Effector CD4-positive, alpha-beta T cell (primary cell): ENCODE measurements at places on chromosomes 16 and 17.

- DNase-seq = no peak
Measured at GRCh38 chr17:49523706-49524472, 28.8 kb downstream of the NGFR start.

GRCh38 chr16:89404561-89404960, 85.8 kb downstream of the ANKRD11 start:
- no peak for DNase-seq

DNA sequence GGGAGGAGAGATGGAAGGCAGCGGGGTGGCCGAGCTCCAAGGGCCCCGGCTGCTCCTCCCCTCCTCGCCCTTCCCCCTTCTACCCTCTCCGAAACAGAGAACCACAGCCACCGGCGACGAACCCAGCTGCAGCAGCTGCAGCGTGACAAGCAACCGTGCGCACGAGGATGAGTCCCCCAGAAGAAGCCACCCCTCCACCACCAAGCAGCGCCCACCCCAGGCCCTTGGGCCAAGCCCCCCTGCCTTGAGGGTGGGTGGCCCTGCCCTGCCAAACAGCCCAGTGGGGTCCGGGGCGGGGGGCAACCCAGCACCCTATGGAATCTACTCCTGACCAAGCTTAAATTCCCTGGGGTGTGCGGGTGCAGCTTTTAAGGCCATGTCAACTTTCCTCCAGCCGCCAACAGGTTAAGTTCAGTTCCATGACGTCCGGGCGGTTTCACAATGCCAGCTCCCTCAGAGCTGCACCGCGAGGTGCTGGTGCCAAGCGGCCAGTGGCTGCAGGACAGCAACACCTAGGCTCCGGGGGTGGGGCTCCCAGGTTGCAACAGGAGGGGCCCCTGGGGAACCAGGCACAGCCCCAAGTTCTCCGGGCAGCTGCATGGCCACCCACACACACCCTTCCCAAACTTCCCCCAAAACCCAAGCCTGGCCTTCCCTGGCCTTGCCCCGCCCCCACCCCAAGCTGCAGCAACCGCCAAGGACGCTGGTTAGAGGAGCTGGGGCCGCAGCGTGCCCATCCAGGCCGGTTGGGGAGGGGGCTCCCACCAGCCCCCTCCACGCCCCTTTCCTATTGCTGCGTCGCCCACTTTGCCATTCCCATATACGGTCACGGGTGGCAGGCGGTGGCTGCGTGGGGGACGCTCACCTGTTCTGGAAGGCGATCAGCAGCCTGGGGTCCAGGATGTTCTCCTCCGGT, 2.0 kb downstream of the CBX4 start:
- DNase-seq = no peak

GRCh38 chr17:73340093-73340596, 28.3 kb upstream of the CDC42EP4 start:
- DNase-seq = no peak

- no peak for DNase-seq
Measured at GRCh38 chr17:4506175-4506813, 7.6 kb downstream of the SPNS2 start.

GRCh38 chr16:30924076-30924912, 922 bp downstream of the FBXL19 start:
- no peak for DNase-seq

GRCh38 chr17:74288785-74289184, 14.8 kb downstream of the DNAI2 start:
- DNase-seq = no peak
